Caudate nucleus (tissue), 63 donors: ENCODE measurements at places on chromosomes 11 and 22.

DNA sequence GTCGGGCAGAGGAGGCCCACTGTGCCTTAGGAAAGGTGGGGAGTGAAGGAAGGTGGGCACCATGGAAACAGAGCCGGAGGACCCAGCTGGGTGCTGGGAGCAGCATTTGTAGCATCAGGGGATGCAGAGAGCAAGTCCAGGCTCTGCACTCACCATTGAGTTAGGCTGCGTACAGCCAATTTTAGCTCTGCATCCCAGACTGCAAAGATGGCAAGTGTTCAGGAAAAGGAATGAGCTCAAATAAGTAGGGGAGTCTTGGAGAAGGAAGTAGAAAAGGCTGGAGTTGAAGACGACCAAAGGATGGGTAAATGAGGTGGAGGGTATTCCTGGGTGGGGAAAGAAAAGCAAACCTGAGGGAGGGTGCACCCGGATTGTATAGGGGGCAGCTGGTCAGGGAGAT, 31.6 kb upstream of the ETS1 start:
- no peak for DNase-seq

DNA sequence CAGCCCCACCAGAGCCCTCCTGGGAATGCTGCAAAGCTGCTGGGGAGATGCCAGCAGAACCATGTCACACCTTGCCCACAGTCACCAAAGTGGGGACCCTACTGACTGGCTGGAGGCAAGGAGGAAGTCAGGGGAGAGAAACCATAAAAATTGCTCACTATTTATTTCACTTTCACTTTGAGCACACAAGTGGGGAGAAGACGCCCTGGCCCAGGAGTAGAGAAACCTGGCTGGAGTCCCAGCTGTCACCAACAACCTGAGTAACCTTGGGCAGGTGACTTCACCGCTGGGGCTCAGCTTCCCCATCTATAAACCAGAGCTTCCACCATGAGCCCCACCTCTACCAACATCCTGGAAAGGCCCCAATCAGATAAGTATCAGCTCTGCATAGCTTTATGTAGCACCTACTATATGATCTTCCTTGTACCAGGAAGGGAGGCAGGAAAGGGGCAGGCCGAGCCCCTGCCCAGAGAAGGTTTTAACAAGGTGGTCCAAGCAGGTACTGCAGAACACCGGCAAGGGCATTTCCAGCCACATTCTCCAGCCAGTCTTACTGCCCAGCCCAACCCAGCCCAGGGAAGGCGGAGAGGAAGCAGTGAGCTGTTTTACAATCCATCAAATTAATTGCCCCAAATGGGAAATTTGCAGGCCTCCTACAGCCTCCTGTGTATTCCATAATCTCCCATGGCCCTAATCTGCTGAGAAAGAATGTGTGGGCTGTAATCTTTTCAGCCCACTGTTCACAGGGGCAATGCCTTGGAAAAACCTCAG, 27.6 kb downstream of the PLEKHA7 start:
- DNase-seq = no peak

- DNase-seq = no peak
Observed at GRCh38 chr22:43148581-43148980, 2.8 kb upstream of the TSPO start.

DNA sequence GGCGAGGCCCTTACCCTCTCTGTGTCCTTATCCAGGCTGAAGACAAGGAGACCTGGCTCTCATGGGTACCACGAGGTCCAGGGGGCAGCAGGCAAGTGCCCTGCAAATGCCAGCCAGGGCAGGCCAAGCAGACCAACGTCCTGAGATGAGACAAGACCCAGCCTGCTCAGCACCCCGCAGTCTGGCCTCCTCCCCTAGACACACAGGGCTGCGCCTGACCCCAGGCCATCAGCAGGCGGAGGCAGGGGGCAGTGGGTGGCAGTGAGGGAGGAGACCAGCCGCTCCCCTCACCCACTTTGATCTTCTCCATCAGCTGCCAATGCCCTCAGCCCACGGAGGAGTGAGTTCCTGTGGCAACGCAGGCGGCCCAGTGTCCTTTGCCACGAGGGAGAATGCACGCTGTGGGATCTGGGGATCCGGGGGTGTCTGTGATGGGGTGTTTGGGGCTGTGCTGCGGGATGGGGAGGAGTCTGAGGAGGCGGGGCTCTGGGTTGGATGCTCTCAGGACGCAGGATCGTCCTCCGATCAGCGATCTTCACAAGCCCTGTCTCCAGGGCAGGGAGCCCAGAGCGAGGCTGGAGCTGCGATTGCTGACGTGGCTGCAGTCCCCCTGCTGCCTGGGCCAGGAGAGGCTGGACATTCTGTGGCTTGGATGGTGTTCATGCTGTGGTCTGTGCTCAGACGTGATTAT, 30.5 kb upstream of the PPARA start:
- no peak for DNase-seq

DNA sequence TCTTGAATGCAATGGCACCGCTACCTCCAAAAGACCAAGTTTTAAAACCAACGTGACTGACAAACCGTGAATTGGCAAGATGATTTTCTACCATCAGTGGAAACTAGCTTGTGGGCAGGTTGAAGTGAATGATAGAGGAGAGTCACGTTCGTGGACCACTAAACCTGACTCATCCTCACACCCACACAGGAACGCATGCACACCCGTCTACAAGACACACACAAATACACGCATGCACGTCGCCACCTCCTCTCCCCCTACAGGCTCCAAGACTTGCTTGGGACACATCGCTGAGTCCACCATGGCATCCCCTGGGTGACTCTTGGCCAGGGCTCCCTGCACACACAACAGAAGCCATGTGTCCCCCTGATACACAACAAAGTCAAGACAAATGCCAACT, 14.4 kb downstream of the TMPRSS6 start:
- DNase-seq = no peak

DNA sequence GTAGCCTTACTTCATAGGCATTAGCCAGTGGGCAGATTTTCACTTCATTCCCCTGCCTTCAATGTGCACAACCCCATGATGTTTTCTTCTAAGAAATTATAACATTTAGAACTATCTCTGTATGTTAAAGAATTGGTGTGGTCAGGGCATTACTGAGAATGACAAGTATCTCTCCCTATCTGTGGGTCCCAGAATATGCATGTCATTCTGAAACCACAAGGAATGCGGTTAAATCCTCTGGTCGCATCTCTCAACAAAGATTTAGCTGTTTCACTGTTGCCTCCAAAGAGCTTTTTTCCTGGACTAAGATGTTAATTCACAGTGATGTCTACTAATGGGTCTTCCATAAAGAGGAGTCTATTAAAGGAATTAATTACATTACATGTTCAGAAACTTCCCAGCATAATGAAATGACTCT, 62.7 kb downstream of the LIF start:
- no peak for DNase-seq

DNA sequence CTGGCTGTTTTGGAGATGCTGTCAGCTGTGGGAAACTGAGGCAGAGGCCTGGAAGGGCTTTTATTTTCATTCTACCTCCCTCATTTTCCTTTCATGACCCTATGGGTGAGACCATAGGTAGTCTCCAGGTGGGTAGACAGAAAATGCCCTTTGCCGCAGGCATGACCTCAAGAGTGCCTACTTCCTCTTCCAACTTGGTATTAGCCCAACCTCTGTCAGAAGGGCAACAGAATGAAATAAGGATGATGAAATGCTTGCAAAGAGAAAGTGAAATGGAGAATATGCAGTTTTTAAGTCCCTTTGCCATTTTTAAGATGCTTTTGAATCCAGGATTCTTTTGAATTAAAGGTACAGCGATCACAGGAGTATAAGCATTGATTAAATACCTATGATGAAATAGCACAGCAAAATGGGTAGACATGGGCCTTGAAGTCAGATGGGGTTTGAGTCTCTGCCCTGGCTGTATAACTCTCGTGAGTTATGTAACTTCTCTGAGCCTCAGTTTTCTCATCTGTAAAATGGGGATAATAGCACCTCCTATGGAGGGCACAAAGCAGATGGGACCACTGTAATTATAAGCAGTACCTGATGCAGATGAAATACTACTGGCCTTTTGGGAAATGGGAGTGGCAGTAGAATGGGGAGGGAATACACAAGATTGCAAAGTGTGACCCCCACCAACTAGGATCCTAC, 3.7 kb downstream of the ASPHD2 start:
- no peak for DNase-seq

GRCh38 chr11:17388609-17389210, at the start of gene KCNJ11:
TSS of gene KCNJ11 (minus strand) at chr11:17388659. CDS start at chr11:17388091, 568 bp downstream.
- DNase-seq = no peak

DNA sequence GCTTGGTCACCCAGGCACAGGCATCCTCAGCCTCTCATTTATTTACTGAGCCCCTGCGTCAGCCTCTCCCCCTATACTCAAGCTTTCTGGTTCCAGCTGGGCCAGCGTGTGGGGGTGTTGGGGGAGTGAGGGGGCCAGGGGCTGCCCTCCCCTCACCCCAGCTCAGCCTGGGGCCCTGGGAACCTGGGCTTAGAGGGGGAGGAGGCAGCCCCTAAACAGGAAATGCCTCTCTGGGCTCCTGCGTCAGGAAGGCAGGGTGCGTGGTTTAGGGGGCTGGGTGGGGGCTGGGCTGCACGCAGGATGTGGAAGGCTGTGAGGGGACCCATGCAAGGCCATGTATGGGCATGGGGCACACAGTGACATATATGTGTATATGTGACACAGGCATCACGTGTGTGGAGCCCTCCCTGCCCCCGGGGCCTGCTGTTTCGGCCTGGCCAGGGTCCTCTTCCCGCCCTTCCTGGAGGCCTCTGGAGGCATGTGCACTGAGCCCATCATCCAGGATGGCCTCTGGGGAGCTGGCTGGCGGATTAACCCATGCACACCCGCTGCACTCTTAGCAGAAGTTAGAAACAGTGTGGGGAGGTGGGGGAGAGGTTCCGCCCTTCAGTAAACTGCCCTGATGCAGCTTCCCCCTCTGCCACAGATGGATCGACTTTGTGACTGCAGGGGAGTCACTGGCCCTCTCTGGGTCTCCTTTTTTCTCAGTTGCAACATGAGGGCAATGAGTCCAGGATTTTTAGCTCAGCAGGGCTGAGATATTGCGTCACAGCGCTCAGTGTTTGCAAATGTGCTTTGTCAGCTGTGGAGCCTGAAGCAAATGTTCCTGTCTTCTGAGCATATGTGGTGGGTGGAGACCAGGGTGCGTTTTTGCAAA, 1.1 kb upstream of the CD248 start:
- DNase-seq = no peak

DNA sequence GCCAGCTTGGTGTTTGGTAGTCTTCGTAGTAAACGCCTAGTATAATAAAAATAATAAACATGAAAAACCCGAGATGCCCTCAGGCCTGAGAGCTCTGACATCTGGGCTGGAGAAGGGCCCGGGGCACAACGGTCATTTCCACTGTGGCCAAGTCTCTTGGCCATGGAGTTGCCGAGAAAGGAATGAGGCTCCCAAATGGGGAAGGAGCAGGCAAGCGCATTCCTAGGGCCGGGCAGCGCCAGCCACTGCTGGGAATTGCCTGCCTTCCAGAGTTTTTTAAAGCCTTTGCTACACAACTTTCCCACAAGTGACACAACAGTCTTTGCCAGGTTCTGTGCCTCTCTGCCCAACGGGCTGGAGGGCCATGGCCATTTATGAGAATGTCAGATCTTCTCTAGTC, 103.4 kb downstream of the NAV2 start:
- no peak for DNase-seq

- no peak for DNase-seq
Observed at GRCh38 chr11:10373929-10374328, 69.1 kb downstream of the ADM start.

DNA sequence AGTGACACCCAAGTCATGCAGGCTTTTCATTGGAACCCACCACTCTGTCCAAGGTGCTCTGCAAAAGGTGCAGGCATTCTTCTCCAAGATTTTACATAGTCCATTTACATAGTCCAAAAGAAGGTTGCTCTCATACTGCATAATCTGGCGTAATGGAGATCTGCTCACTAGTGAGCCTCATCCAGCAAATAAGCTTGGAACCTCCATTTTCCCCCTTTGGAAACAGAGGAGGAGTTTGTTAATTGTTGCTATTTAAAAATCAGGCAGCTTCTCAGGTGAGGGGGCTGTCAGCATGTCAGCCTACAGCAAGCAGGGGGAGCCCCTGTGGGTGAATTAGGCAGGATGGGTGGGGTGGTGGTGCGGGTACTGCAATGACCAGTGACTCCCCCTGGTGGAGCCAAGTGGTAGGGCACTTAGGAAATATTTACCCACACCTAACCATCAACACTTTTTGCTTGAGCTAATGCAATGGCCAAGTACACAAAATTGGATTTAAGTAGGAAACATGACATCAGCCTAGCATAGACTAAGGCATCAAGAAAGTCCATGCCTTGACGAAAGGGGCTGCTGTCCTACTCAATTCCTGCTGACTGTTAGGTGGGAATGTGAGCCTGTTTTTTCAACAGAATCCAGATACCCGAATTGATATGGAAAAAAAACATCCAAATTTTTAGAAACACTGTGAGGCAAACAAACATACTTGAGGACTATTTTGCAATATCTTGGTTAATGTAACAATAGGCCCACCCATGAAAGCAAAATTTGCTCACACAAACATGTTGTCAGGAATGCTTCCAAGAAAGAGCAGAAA, 64.5 kb downstream of the AMBRA1 start:
- DNase-seq = peak; percentile 46

- no peak for DNase-seq
Observed at GRCh38 chr11:22460181-22460580, 122.0 kb downstream of the SLC17A6 start.

DNA sequence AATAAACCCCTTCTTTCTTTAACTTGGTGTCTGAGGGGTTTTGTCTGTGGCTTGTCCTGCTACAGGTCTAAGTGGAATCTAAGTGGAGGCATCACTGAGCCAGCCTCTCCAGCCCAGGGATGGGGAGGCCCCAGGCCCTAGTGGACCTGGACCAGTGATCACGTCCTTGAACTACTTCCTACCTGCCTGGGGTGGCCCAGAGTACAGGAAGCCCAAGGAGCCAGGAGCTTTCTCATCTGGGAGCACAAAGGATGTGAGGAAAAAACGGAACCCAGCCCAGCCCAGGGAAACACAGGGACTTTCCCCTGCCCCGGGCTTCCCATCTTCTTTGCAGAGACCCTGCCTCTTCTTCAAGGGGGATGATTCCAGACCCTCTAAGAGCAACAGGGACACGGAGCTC, 3.5 kb upstream of the CD5 start:
- DNase-seq = no peak

- no peak for DNase-seq
Observed at GRCh38 chr11:62842171-62842741, 2.9 kb upstream of the WDR74 start.

DNA sequence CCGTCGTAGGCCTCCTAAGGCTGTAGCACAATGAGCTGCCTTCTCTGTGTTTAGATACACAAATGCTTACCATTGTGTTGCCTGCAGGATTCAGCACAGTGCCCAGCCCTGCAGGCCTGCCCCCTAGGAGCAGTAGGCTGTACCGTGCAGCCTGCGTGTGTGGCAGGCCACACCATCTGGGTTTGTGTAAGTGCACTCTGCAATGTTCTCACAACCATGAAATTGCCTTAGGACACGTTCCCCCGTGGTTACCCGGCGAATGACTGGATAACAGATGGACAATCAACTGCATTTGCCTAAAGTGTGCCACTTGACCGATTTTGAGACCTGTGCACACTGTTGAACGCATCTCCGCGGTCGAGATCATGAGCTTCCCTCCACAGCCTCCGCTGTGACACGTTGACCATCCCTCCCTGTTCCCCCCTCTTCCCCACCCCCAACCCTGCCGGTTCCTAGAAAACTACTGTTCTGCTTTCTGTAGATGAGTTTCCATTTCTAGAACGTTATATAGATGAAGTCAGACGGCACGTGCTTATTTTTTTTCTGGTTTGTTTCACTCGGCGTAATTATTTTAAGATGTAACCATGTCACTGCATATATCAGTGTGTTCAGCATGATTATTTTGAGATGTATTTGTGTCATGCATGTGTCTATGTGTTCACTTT, 22.2 kb upstream of the CTSD start:
- DNase-seq = no peak
